AG20443 (cell line): ENCODE measurements at places on chromosomes 13 and 19.

DNA sequence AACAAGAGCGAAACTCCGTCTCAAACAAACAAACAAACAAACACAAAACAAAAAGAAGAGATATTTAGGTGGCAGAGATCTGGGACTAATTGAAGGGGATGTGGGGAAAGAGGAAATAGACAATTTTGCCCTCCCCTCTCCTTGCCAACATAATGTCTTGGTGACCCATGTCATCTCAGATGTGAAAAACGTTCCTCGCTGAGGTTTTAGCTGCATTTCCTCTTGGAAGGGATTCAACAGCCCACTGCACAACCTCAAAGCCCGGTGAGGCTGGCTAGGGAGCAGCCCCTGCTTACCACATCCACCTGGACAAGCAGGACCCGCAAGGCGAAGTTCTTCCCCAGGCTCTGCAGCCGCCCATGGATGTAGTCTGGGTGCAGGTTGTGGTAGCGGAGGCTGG, 4.9 kb downstream of the ERCC1 start:
- no peak for DNase-seq

DNA sequence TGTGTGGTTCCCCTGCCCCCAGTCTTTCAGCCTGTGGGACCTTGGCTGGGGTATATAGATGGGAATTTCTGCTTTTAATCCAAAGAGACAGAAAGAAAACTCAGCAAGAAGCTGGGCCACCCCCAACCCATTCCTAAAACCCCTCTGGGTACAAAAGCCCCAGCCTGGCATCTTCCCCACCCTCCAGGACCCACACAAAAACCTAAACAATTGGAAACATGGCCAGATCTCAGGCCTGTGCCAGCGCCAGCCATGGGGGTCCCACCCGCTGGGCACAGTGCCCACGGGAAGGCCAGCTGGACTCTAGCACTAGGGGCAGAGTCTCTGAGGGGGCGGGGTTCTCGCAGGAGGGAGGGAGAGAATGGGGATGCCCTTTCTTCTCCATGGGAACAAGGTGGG, 8.6 kb downstream of the LYL1 start:
- DNase-seq: no peak

DNA sequence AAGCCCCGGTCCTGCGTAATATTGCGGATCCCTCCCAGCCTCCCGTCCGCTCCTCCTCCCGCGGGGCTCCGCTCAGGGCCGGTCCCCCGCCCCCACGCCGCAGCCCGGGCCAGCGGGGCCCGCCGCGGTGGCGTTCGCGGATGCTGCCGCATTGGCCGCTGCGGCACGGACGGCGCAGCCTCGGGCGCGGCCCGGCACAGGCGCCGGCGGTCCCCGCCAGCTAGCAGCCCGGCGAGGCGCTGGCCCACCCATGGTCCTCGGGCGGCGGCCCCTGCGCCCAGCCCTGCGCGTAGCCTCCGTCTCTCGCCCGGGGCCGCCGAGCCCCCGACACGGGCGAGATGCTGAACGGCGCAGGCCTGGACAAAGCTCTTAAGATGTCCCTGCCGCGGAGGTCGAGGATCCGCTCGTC, at the start of gene ATP8A2:
TSS of gene ATP8A2 (plus strand) at position 100 of the 409 bp plus-strand sequence. CDS start at position 339, 239 bp downstream.
- DNase-seq: peak; percentile 49

- DNase-seq: no peak
These were observed 5.1 kb upstream of the PRKD2 start for GRCh38 chr19:46722004-46722380.

GRCh38 chr13:34300559-34300958, 482.6 kb downstream of the RFC3 start:
- peak; percentile 11 for DNase-seq

GRCh38 chr19:4543842-4544647, 4.2 kb upstream of the LRG1 start:
- no peak for DNase-seq

GRCh38 chr19:53977429-53977990, 13.9 kb upstream of the CACNG6 start:
- DNase-seq: peak; percentile 89

DNA sequence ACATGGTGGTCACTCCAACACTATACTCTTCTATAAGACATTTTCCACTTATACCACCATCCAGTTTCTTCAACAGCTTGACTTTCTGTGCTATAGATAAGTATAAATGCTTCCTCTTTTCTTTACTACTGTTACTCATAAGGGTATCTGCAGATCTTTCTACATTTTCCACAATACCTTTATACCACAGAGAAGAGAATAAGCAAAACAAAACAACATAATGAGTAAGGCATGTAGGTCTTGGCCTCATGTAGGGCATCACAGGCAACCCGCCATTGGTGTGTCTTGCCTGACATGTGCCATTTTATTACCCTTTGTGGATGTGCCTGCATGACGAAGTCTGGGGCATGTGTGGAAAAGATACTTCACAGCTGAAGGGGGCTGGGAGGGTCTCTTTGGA, 265.3 kb upstream of the STARD13 start:
- no peak for DNase-seq

DNA sequence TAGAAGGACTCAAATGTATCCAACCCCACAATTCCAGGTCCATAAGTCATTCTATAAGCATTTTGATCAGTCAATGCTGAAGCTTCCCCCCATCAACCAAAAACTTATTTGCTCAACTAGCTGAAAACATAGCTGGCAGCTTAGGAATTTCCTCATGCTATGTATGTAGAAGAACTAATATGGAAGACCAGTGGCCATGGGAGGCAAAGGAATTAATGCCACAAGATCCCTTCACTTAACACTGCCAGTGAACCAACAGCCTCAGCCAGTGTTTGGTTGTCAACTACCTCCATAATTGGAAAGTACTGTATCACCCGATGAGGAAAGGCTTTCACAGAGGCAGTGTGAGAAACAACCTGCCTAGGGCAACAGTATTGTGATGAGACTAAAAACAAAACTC, 105.4 kb downstream of the ZNF429 start:
- DNase-seq: no peak

GRCh38 chr19:3270902-3271301, 46.4 kb downstream of the CELF5 start:
- DNase-seq: no peak

- DNase-seq: no peak
These were observed 19.6 kb upstream of the WDFY2 start for GRCh38 chr13:51564671-51565070.

DNA sequence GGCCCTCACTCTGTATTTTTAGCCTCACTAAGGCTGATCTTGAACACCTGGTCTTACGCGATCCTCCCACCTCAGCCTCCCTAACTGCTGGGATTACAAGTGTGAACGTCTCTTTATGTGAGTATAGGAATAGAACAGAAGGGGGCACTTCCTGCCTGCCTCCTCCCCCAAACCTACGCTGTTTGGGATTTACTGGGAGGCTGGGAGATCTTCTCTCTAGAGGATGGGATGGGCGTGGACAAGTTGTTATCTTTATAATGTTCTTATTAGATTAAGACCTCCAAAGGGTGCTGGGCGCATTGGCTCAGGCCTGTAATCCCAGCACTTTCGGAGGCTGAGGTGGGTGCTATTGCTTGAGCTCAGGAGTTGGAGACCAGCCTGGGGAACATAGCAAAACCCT, 2.9 kb upstream of the CSNK1G2 start:
- no peak for DNase-seq

DNA sequence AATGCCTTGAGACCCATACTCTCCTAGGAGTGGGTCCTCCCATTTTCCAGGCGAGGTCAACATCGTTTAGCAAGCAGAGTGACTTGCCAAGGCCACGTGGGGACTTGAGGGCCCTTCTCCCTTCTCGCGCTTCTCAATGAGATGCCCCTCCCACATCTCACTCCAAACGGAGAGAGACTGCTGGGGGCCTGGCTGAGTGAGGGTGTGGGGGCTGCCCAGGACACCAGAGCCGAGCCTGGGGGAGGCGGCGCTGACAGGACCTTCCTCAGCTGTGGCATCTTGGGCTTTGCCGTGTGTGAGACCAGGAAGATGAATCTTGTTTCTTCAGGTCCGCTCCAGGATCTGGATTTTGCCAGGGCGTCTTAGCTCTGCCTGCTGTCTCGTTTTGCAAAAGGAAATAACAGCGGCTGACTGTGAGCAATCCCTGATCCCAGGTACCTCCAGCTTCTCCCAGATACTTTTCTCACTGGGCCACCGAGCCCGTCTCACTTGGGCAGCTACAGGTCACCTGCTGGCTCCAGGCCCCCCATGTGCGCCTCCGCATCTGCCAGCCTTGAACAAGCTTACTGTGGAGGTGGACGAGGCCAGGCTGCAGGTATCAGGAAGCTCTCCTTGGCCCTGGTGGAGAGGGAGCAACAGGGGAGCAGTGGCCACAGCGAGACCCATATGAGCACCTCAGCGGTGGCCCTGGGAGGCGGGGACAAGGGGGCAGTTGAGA, 6.0 kb downstream of the COX6B2 start:
- DNase-seq: no peak

DNA sequence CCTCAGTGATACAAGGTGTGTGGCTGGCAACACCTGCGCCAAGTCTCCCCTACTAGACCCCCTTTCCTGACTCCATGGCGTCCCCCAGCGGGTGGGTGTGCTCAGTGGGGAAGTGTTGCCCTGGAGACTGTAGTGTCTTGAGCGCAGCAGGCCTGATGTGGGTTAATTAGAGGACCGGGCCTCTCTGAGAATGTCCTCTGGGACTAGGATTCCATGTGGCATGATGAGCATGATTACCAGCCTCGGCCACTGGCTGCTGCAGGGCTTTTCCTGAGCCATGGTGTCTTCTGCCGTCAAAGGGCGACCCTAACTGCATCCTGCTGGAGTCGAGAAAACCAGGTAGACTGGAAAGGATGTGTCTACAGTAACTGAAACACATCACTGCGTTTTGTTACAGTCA, 28.1 kb downstream of the MICOS13 start:
- DNase-seq: no peak

DNA sequence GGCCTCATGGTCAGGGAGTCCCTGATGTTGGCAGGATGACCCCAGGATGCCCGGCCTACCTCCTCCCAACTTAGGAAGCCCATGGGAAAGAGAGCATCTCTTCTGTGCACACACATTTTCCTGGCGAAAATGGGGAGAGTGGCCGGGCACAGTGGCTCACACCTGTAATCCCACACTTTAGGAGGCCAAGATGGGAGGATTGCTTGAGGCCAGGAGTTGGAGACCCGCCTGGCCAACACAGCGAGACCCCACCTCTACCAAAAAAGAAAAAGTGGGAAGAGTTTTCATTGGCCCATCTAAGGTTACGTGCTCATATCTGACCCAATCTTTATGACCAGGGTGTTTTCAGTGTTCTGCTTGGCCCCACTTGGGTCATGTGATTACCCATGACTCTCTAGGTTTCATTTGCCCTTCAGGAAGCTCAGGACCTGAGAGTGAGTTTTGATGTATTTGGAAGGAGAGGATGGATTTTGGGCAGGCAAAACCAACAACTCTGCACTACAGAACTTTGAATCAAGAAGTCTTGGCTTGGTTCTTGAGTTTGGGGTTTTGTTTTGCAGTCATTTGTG, 33.6 kb upstream of the SHKBP1 start:
- no peak for DNase-seq

DNA sequence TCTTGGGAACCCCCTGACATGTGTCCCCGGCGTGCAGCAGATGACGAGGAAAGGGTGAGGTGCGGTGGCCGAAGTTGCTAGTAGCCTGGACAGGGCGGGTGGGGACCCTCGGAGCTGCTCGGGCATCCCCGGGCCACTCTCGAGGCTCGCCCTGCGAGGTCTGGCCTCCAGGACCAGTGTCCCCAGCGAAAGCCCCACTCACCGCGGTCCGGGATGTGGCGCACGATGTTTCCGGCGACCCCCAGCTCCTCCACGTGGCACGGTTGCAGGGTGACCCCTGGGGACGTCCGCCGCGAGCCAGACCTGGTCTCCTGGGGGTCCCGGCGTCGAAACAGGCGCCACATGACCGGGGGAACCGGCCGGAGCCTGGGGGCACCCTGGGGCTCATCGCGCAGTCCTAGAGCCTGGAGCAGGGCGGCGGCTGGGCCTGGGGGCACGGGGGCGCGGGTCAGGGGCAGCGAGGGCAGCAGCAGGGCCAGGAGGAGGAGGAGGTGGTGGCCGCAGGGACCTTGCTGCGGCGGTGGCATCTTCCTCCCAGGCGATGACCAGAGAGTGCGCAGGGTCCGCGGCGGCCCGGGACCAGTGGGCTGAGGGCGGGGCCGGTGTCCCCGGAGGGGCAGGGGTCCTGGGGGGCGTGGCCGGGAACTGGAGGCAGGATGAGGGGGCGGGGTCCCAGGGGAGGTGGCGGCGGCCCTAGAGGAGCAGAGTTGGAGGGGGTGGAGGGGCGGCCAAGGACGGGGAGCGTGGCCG, 26.0 kb downstream of the CERS1 start:
- DNase-seq: no peak

DNA sequence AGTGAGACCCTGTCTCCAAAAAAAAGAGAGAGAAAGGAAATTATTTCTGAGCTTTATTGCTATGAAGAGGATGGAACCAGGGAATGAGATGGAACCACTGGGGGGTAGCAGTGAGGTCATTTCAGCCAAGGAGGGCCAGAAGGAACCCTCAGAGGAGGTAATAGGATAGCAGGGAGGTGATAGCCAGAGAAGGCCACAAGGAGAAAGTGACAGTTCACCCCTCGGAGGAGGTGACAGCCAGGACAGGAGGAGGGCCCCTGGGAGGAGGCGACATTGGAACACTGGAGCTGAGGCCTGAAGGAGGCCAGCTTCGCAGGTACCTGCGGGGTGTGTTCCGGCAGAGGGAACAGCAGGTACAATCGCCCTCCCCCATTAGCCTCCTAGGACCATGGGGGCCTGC, 675 bp upstream of the PGPEP1 start:
- peak; percentile 40 for DNase-seq

- no peak for DNase-seq
These were observed 8.3 kb downstream of the RYR1 start for GRCh38 chr19:38441657-38442348.

DNA sequence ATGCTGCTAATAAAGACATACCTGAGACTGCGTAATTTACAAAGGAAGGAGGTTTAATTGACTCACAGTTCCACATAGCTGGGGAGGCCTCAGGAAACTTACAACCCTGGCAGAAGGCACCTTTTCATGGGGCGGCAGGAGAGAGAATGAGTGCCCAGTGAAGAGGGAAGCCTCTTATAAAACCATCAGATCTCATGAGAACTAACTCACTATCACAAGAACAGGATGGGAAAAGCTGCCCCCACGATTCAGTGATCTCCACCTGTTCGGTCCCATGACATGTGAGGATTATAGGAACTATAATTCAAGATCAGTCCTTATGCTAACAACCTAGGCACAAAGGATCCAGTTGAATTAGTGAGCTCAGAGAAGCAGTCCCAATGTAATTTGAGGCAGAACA, 59.4 kb downstream of the GPC6 start:
- DNase-seq: no peak

- DNase-seq: peak; percentile 15
These were observed 66.1 kb upstream of the FRY start for GRCh38 chr13:31965361-31966066.

- no peak for DNase-seq
These were observed 22.4 kb upstream of the RNF113B start for GRCh38 chr13:98199480-98199879.

- DNase-seq: no peak
These were observed 39.8 kb downstream of the DACH1 start for GRCh38 chr13:71827241-71827640.

- peak; percentile 94 for DNase-seq
These were observed 173.6 kb downstream of the NUFIP1 start for GRCh38 chr13:44815623-44816022.

- DNase-seq: no peak
These were observed 10.5 kb downstream of the LAMP1 start for GRCh38 chr13:113307491-113307890.
